ENCODE measurements at places on chromosomes 7 and 10.

- DNase-seq, result no peak
Measured at GRCh38 chr7:44433255-44434022, 57.0 kb downstream of the NUDCD3 start.

- DNase-seq, result no peak
Measured at GRCh38 chr7:121344093-121344492, 15.3 kb downstream of the WNT16 start.

- no peak for DNase-seq
Measured at GRCh38 chr10:14844948-14845347, 6.8 kb downstream of the HSPA14 start.

GRCh38 chr7:31084226-31084625 lies 32.1 kb downstream of the ADCYAP1R1 start:
- no peak for DNase-seq

- DNase-seq, result no peak
Measured at GRCh38 chr10:36051500-36051991, 409.4 kb upstream of the FZD8 start.

- DNase-seq, result no peak
Measured at GRCh38 chr7:2757361-2757903, 69.4 kb downstream of the AMZ1 start.

- no peak for DNase-seq
Measured at GRCh38 chr7:83984076-83984475, 210.5 kb downstream of the SEMA3A start.

DNA sequence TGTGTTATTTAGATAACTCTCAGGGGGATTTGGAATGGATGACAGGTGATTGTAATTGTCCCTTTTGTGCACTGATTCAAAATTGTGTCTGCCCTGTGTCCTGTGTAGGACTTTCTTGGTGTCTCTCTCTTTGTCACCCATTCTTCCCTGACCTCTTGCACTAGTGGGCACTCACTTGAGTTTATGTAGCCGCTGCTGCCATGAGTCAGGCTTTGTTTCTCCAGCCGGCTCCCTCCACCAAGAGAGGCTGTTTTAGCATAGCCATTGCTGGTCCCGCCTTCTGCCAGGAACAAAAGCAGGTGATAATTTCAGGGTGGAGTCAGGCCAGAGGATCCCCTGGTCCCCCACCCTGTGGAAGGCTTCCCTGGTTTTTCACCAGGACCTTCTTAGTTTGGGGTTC lies 8.4 kb downstream of the COL17A1 start:
- DNase-seq, result no peak

GRCh38 chr7:38330861-38331621 lies 57.6 kb upstream of the TARP start:
- no peak for DNase-seq

- DNase-seq, result no peak
Measured at GRCh38 chr10:4033341-4033896, 248.4 kb upstream of the KLF6 start.

DNA sequence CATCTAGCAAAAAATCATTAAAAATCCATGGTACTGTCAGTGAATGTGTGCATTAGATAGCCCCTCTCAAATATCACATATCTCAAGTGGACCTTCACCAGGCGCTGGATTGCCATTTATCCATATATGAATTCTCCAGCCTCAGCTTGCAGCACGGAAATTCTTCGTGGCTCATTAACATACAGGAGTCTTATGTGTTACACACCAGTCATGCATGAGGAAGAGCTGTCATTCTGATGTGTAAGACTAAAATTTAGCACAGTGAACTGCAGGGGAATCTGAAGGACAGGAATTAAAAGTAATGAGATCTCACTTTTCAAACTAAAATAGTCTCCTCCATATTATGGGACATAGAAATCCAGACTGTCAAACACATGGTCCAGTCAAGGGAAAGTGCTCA lies 542.4 kb upstream of the DPP6 start:
- no peak for DNase-seq

DNA sequence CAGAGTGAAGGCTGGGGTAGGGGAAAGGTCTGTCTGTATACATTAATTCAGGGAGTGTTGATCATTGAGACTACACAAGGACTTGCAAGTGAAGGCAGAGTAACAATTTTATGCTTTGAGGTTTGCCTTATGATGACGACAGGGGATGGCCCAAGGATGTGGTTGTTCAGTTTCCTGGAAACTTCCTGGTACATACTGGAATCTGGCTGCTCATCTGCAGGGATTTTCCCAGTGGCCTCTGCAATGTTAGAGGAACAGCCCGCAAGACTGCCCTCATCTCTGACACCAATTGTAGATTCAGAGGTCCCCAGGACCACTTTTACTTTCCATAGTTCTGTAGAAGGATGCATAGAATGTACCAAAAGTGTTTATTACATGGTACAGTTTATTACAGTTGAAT lies 189.6 kb downstream of the TMEM178B start:
- DNase-seq, result no peak

GRCh38 chr7:2923886-2924574 lies 79.9 kb upstream of the GNA12 start:
- DNase-seq, result no peak

DNA sequence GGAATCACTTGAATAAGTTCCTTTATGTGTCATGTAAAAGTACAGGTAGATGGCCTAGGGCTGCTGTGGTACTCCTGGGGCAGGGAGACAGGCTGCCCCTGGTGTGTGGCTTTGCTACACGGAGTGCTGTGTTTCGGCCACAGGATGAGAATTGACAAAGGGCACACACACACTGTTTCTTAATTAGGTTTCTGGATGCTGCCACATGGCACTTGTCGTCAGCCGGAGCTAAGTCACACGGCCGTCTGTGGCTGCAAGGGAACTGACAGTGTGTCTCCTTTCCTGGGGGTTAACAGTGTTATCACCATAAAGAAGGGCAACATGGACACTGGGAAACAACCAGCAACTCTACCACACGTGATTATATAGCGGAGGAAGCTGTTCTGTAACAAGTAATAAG lies 55.7 kb upstream of the CREB5 start:
- no peak for DNase-seq

DNA sequence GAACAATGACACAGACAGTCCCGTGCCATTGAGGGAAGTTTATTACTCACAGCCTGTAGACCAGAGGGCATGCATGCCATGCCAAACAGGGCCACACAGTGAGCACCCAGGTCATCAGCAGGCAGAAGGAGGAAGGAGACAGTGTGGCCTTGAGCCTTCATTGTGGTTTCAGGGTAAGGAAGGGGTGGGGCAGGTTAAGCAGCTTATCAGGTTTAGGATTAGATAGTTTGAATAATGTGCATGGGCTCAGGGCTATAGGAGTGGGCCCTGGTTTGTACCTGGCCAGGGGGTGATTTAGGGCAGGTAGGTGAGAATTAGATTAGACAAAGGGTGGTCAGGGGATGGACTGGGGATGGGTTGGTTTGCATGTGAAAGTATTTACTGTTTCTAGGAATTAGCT lies 67.9 kb downstream of the ADCY1 start:
- no peak for DNase-seq

DNA sequence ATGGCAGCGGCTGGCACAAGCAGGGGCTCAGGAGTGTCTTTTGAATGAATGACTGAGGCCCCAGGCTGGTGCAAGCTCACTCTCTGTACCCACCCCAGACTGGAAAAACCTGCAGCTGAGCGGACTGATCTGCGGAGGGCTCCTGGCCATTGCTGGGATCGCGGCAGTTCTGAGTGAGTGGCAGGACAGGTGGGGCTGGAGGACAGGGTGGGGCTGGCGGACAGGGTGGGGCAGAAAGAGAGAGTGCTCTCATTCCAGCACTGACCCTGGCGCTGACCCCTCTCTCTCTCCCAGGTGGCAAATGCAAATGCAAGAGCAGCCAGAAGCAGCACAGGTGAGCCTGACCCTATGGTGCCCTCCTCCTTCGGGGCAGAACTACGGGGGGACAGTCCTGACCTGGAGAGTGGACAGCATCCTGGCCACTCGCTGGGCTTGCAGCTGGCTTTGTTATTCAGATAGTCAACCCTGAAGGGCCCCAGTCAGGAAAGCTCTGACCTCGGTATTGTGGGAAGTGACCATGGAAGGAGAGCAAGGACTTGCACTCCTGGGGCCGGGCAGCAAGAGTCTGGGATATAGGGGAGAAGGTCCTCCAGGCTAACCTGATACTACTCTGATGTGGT lies 4.1 kb downstream of the FXYD4 start:
- no peak for DNase-seq

DNA sequence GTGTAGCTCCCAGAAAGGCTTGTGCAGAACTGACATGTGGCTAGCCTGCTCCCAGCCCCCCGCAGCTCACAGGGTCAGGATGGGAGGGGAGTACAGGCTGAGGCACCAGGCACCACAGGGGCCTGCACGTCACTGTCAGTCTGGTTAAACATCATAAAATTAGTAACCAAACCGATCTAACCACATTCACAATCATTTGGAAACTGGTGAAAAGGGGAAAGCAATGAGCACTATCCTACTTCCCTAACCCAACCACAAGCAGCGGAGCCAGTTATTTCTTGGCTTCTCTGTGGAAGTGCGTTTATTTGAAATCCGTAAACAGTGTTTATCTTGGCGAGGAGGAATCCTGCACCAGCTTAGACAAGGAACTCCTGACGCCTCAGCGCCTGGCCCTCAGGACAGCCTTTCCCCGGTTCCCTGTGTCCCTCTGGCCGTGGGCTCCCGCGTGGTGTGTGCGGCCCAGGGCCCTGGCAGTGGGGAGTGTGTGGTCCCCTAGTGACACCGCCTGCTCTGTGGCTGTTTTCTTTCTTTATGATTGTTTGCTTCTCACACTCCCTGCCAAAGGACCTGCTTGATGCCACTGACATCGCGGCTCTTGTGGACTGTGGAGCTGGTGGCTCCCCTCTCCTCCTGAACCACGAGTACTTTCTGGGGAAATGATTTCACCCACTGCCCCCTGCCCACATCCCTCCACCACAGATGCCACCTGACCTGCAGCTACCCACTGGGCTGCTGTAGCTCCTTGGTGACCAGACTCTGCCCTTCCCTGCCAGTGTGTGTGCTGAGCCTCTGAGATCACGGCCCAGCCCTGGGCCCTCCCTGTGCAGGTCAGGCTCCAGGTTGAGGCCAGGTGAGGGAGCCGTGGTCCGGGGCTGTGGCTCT lies 38.0 kb downstream of the INPP5A start:
- no peak for DNase-seq

DNA sequence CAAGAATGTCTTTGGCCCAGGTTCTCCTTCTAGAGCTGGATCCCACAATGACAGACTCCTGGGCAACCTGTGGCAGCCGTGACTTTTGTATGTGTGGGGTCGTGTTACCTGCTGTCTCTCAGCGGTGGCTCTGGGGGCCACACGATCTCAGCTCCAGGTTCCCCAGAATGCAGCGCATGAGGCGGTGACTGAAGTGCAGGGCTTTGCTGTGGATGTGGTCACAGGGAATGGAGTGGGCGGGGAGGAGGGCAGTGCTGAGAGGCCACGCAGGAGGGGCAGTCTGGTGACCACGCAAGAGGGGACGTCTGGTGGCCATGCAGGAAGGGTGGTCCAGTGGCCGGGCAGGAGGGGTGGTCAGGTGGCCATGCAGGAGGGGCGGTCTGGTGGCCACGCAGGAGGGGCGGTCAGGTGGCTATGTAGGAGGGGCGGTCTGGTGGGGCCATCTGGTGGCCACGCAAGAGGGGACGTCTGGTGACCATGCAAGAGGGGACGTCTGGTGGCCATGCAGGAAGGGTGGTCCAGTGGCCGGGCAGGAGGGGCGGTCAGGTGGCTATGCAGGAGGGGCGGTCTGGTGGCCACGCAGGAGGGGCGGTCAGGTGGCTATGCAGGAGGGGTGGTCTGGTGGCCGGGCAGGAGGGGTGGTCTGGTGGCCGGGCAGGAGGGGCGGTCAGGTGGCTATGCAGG lies 112.7 kb downstream of the ACTR3B start:
- no peak for DNase-seq

DNA sequence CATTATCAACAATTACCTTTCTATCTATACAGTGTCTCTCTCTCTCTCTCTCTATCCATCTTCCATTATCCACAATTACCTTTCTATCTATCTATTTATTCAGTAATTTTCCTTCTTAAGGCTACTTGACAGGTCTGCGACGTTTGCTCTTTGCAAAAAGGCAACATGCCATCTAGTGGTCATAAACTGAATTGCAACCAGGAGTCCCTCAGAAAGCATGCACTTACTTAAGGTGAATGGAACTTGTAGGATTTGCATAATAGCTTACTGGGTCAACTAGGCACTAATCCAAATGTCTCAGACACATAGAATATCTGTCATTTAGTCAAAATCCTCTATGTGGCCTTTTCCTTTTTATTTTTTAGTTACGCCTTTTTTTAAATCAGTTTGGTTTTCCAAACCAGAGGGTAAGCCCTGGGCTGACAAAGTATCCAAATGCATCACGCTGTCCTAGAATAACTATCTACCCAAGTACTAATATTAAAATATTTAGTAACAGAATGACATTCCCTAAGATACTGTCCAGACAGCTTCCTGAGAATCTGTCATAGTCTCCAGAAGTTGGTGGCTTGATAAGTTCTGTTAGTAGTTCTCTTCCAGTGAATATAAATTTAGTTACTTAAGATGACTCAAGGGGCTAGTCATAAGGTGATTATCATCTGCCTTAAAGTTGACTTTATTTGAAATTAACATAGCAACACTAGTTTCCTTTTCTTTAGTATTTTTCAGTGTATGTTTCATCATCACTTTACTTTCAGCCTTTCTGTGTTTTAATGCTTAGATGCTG lies 208.3 kb downstream of the PPP1R3A start:
- no peak for DNase-seq

DNA sequence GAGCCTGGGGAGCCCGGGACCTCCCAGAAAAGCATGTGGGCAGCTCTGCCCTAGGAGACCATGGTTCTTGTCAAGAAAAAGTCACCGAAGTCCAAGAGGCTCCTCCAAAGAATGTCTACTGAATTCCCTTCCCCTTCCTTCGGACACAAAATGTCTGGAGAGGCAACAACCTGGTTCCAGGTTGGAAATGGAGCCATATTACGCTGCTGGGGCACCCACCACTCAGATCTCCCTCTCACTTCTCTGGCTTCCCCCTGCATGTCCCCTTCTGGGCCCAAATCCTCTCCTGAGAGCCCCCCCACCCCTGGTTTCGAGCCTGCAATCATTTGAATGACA lies 52.6 kb downstream of the RGS10 start:
- no peak for DNase-seq

GRCh38 chr7:127620406-127621233 lies 2.7 kb upstream of the PAX4 start:
- DNase-seq, result no peak

DNA sequence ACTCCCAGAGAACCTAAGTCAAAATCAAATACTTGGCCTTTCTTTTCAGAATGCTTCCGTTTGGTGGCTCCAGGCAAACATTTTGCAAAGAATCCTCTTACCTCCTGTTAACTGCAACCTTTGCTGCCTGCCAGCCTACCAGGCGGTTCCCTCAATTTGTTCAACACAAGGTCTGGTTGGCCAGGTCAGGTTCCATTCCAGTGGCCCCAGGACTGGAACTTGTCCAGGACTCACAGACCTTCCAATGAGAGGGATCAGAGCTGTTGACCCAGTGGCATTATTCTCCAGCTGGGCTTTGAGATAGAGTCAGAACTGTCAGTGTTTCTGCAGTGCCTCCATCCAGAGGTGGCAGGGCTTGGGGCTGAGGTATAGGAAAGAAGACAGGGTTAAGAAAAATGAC lies 137.0 kb downstream of the NEUROD6 start:
- no peak for DNase-seq

- no peak for DNase-seq
Measured at GRCh38 chr10:102963756-102964025, 45.6 kb downstream of the CNNM2 start.

- DNase-seq, result no peak
Measured at GRCh38 chr10:89269433-89270152, 18.0 kb upstream of the LIPA start.

GRCh38 chr7:115271332-115272235 lies 349.7 kb downstream of the MDFIC start:
- no peak for DNase-seq

Data from stimulated activated CD4-positive, alpha-beta T cell treated with anti-CD3 and anti-CD28 coated beads, Interleukin-1b, Interleukin-23, amount 100 ng/mL, for 24 hours (primary cell).